ENCODE measurements at places on chromosomes 7 and 10. TPM values are rescaled to one million over a fixed set of nuclear protein-coding genes. Genes with fewer than 3 reads are reported as not detected.

Gene ADAM22
- total RNA-seq, result 111 TPM

Gene AS3MT
- total RNA-seq, result 5.8 TPM

Gene DNAJC2
- 15.8 TPM for total RNA-seq

Gene CEP55
- total RNA-seq, result 6.4 TPM

Gene DOCK1
- total RNA-seq, result 47.7 TPM

Gene CDK1
- total RNA-seq, result 46.9 TPM

Gene PDE1C
- 122 TPM for total RNA-seq

Gene TYW1B
- total RNA-seq, result 3.9 TPM
